Activated naive CD4-positive, alpha-beta T cell treated with anti-CD3 and anti-CD28 coated beads for 36 hours (primary cell): ENCODE measurements at places on chromosomes 16 and 17. TPM values are rescaled to one million over a fixed set of nuclear protein-coding genes. Genes with fewer than 3 reads are reported as not detected.
A peak's percentile ranks its signal among the peaks of the same experiment; 100 is the strongest.

Gene ZFPM1
- 11.0 TPM for total RNA-seq

Gene HSPB9
- total RNA-seq = not detected

Gene ABCC11
- 0.15 TPM for total RNA-seq

Gene CACNG1
- not detected for total RNA-seq

Gene HCFC1R1
- total RNA-seq = 22.6 TPM

DNA sequence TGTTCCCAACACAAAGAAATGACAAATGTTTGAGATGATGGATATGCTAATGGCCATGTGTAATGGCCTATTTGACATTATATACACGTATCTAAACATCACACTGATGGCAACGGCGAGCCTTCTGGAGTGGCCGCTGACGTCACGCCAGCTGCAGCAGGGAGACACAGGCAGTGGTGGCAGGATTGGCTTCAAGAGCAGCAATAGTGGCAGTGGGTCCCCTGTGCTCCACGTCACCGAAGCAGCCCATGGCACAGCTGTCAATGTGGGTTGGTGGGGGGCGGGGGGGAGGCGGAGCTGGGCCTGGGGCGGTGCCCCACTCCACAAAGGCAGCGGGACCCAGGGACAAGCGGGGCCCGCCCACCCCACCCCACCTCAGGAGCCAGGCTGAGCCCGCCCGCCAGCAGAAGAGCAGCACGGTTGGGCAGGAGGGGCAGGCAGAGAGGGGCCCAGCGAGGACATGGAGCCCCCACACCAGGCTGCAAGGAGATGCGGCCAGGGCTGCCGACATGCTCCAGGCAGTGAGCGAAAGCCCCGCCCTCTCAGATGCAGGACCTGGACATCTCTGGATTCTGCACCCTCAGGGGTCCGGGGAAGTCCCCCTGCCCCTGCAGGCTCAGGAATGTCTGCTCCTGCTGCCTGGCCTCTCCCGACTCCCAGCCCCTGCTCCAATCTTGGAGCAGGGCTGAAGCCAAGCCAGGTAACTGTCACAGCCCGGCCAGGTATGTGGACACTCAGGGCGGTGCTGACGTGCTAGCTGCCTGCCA is 64.6 kb downstream of the USP32 start:
- DNase-seq = no peak

DNA sequence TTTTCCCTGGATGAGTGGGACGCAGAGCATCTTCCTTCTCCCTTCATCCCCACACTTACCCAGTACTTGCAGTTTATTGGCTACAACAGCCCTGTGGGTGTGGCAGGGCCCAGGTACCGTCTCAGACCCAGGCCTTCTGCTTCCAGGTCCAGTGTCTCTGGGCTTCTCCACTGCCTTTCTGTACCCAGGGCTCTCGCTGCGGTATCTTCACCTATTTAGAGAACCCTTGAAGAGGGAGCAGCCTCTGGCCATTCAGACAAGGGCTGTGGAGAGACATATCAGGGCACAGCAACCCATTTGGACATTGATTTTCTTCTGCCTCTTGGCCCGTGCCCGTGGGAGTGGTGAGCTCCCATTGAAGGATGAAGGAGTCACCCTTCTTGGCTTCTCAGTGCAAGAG is 17.3 kb downstream of the TBX4 start:
- DNase-seq = no peak

- no peak for DNase-seq
These were observed 24.4 kb upstream of the VAT1L start for GRCh38 chr16:77763994-77764393.

DNA sequence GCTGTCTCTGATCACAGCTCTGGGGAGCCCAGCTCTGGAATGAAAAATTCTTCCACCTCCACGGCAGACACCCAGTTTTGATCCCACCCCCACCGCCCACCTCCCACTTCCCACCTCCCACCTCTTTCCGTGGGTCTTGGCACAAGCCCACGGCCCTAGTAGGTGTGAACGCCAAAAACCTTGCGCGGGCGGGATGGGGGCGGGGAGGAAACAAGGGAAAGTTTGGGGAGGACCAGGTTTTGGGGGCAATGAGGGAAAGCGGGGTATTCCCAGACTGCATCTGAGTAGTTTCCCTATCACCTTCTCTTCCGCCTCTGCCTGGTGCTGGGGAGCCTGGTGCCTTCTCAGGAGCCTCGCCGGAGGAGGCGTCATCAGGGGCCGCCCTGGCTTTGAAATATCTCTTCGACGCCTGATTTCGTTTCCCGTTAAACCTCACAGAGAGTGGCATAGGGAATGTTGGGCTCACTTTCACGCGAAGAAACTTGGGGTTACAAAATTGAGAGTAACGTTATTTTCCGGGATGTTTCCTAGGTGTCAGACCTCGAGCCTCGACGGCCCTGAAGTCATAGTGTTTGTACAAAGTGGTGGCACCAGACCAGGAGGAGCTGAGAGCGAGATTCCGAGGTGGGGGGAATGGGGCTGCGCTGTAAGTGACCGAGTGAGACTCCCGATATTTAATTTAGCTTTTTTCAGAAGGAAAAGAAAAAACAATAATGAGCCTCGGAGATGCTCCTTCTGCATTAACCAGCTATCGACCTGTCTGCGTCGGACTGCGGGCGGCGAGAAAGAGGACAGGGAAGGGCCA is 1.6 kb upstream of the IRX3 start:
- DNase-seq = no peak

GRCh38 chr17:61157246-61157886 is 242.3 kb upstream of the TBX2 start:
- DNase-seq = no peak

- DNase-seq = no peak
These were observed 296.1 kb downstream of the CNTNAP4 start for GRCh38 chr16:76573281-76573680.

DNA sequence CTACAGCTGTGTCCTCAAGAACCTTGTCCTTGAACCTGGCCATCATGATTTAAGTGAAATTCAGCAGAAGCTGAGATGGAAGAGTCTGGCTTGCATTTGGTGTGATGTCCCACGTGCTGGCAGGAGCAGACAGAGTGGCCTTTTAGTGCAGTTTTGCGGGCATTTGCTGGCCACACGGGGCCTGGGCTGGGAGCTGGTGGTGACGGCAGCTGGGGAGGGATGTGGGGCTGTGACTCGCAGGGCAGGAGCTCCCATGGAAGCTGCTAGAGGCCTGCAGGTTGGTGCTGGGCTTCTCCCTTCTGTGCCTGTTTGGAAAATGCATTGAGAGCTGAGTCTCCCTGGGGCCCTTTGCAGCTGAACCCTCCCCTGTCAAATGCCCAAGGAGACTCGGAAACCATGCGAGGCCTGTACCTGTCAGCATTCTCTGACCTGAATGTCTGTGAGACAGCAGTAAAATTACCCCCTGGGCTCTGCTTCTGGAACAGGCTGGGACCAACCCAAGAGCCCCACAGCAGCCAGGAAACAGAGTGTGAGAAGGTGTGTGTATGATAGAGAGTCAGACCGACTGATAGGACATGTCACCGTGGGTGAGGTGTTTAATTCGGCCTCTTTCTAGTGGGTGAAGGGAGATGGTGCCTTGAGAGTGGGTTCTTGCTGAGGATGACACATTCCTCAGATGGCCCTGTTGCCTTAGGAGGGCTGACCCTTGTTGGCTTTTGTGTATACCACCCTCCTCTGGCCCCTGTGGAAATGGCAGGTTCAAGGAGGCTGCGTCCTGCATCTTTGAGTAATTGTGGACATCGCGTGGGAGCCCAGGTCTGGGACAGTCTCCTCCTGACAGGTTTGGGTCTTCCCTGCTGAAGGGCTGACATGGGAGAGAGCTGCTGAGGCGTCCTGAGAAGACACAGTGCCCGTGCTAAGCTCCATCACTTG is 145.5 kb downstream of the MSI2 start:
- DNase-seq = no peak

- no peak for DNase-seq
These were observed 56.3 kb downstream of the SLFN5 start for GRCh38 chr17:35299135-35299534.

DNA sequence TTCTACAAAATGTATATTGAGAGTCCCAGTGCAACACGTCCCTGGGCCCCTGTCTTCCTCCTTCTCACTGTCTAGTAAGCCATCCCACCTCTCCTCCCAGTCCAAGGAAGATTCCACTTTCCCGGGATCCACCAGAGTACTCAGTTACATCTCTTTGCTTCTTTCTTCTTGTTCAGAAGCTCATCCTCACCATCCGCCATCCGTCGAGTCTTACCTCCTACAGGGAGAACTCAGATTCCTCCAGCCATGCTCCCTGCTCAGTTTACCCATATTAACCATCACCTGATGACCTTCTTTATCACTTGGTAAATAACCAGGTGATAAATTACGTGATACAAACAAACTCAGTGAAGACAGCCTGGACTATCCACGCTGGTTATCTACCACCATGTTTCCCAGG is 57.1 kb downstream of the CYTH1 start:
- no peak for DNase-seq

DNA sequence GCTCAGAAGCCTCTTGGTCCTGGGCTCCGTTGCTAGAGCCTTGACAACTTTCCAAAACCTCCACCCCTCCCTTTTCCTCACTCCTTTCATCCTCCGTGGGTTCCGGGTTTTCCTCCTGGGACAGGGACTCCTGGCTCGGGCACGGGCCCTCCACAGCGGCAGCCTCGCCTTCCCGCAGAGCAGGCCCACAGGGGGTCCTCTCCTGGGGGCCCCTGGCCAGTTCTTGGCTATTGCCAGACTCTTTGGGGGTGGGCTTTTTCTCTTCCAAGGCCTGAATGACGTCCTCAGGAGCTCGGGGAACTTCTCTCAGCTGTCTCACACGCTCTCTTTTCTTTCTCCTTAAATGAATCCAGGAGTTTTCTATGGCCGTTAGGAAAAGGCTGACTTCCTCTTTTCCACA is 19.3 kb upstream of the MNT start:
- DNase-seq = no peak

DNA sequence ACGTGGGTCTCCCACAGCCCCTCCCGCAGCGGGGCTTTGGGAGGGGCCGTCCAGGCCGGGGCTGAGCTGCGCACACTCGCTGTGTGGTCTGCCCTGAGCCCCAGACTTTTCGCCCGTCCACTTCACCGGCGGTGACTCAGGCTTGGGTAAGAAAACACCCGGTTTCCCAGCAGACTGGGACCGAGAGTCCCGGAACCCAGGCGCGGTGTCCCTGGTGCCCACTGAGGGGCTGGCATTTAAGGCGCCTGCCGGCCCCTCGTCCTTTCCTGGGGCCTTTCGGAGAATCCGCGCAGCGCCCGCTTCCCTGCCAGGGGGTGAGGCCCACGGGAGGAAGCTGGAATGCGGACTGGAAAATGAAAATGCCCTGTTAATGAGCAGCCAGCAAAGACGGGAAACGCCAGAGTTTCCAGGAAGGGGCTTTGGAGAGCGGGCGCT is 100.3 kb downstream of the C16orf95 start:
- DNase-seq = no peak

DNA sequence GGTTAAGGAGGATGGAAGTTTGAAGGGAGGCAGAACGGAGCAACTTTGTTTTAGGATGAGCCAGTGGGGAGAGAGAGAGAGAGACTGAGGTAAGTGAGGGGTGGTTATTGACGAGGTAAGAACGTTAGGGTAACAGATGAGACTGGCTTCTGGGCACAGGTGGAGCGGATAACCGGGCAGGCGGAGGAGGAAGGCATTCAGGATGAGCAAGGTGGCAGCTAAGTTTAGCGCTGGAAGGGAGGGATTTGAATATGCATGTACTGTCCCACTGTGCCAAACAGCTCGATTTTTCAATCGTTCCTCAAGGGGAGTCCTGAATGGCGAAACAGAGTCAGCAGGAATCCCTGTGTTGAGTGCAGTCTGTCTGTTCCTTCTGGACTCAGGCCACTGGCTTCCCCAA is 35.8 kb downstream of the CACNG3 start:
- no peak for DNase-seq

DNA sequence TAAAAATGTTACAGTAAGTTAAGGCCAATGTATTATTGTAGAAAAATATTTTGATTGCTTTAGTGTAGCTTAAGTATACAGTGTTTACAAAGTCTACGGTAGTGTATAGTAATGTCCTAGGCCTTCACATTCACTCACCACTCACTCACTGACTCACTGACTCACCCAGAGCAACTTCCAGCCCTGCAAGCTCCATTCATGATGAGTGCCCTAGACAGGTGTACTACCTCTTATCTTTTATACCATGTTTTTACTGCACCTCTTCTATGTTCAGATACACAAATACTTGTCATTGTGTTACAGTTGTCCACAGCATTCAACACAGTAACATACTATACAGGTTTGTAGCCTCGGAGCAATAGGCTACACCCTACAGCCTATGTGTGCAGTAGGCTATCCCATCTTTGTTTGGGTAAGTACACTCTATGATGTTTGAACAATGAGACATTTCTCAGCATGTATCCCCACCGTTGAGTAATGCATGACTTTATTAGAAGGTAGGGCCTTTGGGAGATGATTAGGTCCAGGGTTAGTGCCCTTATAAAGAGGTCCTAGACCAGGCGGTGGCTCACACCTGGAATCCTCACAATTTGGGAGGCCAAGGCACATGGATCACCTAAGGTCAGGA is 117.8 kb downstream of the SLC39A11 start:
- DNase-seq = no peak

- DNase-seq = no peak
These were observed 48.2 kb downstream of the METRNL start for GRCh38 chr17:83127431-83128160.

DNA sequence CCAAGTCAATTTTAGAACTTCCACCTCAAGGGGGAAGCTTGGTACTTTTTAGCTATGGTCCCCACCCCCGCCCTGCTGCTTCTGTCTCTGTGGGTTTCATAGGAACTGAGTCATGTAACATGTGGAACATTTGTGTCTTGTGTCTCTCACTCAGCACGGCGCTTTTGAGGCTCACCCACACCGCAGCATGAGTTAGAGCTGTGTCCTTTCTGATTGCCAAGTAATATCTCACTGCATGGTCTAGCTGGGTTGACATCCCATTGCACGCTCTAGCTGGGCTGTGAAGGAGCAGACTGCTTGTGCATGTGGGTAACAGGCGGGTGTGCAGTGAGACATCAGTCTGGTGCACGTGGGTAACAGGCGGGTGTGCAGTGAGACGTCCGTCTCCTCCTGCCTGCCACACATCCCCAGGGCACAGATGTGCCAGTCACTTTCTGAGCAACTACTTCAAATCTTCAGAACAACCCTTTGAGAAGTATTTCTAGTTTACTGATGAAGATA is 26.4 kb upstream of the SLC7A5 start:
- peak; percentile 96 for DNase-seq

DNA sequence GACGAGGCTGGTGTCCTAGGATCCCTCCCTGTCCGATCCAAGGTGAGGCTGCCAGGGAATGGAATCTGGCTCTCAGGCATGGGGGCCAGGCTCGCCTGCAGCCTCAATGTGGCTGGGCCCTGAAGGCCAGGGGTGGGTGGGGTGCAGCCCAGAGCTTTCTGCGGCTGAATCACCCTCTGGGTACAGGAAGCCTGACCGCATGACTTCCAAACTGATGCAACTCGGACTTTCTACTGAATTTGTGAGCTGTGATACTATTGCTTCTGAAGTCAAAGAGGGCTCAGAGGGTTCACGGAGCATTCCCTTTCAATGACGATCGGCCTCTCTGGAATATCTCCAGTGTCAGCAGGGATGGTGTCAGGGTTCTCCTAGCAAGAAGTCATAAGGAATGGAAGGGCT is 123.7 kb downstream of the METRNL start:
- DNase-seq = peak; percentile 4

DNA sequence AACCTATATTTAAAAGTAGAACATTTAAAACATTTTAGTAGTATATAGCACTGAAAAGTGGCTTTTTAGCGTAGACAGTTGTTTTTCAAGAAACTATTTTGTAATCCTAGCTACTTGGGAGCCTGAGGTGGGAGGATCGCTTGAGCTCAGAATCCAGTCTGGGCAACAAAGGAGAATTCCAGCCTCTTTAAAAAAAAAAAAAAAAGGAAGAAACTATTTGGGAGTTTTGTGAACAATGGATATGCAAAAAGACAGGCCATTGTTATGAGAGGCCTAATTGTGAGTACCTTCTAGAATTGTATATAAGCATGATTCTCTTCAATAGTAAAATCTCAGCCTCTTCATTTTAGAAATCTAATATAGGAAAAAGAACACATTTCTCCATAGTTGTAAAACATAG is 17.6 kb downstream of the OMG start:
- DNase-seq = no peak
